ENCODE measurements at places on chromosomes 7 and 10.

DNA sequence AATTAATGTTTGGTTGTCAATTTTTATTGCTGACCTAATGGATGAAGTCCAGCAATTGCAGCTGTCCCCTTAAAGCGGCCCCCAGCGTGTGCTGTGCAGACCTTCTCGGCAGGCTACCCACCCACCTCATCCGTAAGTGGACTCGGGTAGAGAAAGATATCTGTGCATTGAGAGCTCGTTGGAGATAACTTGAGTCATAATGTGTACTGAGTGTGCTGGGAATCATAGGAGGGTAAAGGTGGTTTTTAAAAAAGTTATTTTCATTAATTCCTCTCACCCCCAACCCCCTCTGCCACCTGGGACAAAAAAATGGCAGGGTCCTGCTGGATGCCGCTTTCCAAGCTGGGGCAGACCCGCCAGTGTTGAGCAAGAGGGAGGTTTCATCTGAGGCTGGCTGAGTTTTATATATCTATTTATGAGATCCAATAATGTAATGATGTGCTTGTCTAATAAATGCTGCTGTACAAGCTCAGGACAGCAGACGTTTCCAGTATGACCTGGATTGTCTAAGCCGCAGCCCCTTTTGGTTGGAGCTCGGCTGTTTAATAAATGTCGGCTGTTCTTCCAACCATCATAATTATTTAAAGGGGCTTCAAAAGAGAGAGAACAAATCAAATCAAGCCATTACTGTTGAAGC, 119.1 kb downstream of the NKX6-2 start:
- H3K36me3 ChIP-seq, result no peaks in the 10 kb centered on the region
- no peaks in the 10 kb centered on the region for H3K4me1 ChIP-seq
- no peak overlapping the region for H3K4me3 ChIP-seq

DNA sequence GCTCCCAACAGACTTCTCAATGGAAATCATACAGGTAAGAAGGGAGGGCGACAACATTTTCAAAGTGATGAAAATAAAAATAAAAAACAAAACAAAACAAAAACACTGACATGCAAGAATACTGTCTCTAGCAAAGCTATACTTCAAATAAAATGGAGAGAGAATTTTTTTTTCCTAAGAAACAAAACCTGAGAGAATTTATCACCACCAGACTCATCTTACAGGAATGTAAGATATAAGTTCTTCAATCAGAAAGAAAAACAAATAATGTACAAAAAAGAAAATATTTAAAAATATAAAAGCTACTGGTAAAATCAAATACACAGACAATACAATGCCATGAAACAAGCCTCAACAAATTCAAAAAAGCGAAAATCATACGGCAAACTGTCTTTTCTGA, 113.2 kb downstream of the NRBF2 start:
- peaks cover 11% of the 10 kb centered on the region for H3K36me3 ChIP-seq
- H3K4me3 ChIP-seq, result no peak overlapping the region
- H3K4me1 ChIP-seq, result peaks cover 30% of the 10 kb centered on the region
- ATAC-seq, result no peak

DNA sequence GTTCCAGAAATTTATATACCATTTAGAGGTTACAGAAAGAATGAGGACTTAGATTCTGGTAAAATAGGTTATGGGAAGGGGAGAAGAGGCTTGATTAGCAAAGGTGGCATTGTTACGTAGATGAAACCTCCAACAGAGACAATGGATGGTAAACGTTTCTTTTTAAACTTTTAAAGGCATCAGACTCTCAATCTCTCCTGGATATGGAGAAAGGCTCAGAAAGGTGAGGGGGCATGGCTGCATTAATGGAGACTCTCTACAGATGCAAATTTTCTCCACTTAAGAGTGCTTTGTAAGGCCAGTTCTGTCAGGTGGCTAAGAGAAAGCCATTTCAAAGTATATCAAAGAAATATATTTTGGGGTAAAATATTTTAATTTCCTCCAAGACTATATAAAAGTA, 240.9 kb upstream of the PTER start:
- H3K4me3 ChIP-seq, result no peak overlapping the region
- H3K36me3 ChIP-seq, result no peaks in the 10 kb centered on the region
- no peak overlapping the region for H3K27ac ChIP-seq
- H3K4me1 ChIP-seq, result no peaks in the 10 kb centered on the region

GRCh38 chr7:41047789-41048191, 655.1 kb downstream of the INHBA start:
- no peaks in the 10 kb centered on the region for H3K4me1 ChIP-seq
- no peak overlapping the region for H3K4me3 ChIP-seq
- no peak overlapping the region for H3K27ac ChIP-seq
- peak; percentile 37 for ATAC-seq
- no peaks in the 10 kb centered on the region for H3K36me3 ChIP-seq
- no peaks in the 10 kb centered on the region for H3K27me3 ChIP-seq

DNA sequence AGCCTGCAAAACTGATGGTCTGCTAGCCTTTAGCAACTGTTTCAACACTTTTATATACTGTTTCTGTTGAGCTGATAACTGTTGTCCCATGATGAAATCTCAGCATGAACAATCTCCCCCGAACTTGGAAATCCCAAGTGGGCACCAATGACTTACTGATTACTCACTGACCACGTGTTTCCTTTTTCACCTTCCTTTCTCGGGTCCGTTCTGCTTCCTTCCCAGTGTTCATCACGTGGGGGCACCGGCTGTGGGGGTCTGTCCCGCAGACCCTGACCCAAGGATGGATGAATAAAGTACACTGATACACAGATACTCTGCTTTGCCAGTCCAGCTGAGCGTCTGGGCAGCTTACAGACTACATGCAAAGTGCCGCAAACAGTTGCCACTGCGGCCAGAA, 39.0 kb upstream of the RASGEF1A start:
- H3K4me1 ChIP-seq, result peaks cover 19% of the 10 kb centered on the region
- H3K36me3 ChIP-seq, result no peaks in the 10 kb centered on the region
- no peak overlapping the region for H3K27ac ChIP-seq
- H3K27me3 ChIP-seq, result peaks cover 7% of the 10 kb centered on the region

GRCh38 chr10:70286616-70287015, 2.8 kb upstream of the NPFFR1 start:
- no peaks in the 10 kb centered on the region for H3K36me3 ChIP-seq
- no peak overlapping the region for H3K4me3 ChIP-seq
- no peak overlapping the region for H3K27ac ChIP-seq
- peaks cover 10% of the 10 kb centered on the region for H3K4me1 ChIP-seq

- no peaks in the 10 kb centered on the region for H3K4me1 ChIP-seq
- no peak for ATAC-seq
- H3K4me3 ChIP-seq, result no peak overlapping the region
These were observed 29.9 kb downstream of the ADCYAP1R1 start for GRCh38 chr7:31082017-31082416.

GRCh38 chr7:70591643-70592042, 540.3 kb upstream of the GALNT17 start:
- no peak overlapping the region for H3K27ac ChIP-seq
- no peak for ATAC-seq
- no peaks in the 10 kb centered on the region for H3K36me3 ChIP-seq
- H3K4me1 ChIP-seq, result no peaks in the 10 kb centered on the region
- peaks cover 5% of the 10 kb centered on the region for H3K27me3 ChIP-seq
- no peak overlapping the region for H3K4me3 ChIP-seq

DNA sequence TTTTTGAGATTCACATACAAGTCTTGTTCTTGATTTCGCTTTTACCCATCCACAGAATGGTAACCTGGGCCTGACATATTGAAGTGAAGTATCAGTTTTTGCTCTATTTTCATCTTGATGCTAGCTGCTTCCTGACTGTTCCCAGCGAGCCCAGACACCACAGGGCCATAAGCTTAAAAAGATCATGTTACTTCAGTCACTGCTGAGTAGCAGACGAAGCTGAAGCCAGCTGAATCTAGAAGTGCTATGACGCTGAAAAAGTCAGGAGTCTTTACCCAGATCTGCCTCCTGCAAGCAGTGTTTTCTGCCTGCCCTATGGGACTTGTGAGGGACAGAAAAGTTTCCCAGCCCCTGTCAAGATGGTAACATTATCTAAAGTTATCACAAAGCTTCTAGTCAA, 2.7 kb upstream of the PRXL2A start:
- H3K4me1 ChIP-seq, result peaks cover 5% of the 10 kb centered on the region
- no peak overlapping the region for H3K4me3 ChIP-seq
- no peak overlapping the region for H3K27ac ChIP-seq
- no peak for ATAC-seq

- no peaks in the 10 kb centered on the region for H3K27me3 ChIP-seq
- no peaks in the 10 kb centered on the region for H3K4me1 ChIP-seq
- ATAC-seq, result no peak
- no peak overlapping the region for H3K4me3 ChIP-seq
These were observed 46.0 kb upstream of the TCF7L2 start for GRCh38 chr10:112904000-112904399.

DNA sequence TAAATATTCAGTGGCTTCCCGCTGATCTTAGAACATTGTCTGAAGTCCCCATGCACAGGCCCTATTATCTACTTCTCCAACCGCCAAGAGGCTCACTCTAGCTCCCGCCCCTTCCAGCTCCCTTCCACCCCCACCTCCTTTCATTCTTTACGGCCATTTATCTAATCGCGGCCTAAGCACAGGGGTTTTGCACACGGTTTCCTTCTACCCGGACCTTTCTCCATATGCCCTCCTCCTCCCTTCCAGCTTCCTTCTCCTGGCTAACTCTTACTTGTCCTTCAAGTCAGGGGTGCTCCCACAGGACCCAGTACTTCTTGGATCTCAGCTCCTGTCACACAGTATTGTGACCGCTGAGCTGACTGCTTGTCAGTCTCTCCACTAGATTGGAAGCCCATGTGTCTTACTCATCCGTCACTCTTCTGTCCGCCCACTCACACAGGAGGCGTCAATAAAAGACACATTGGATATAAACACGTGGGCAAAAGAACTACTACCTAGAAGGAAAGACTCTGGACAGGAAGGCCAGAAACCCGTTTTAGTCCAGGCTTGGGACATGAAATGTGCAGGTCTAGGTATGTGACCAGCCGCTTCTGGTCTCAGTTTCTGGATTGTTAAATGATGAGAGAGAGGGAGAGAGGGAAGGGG, 20.2 kb upstream of the HPS1 start:
- H3K27me3 ChIP-seq, result no peaks in the 10 kb centered on the region
- peak overlapping the region; percentile 60 for H3K4me3 ChIP-seq
- no peaks in the 10 kb centered on the region for H3K36me3 ChIP-seq
- H3K27ac ChIP-seq, result no peak overlapping the region

DNA sequence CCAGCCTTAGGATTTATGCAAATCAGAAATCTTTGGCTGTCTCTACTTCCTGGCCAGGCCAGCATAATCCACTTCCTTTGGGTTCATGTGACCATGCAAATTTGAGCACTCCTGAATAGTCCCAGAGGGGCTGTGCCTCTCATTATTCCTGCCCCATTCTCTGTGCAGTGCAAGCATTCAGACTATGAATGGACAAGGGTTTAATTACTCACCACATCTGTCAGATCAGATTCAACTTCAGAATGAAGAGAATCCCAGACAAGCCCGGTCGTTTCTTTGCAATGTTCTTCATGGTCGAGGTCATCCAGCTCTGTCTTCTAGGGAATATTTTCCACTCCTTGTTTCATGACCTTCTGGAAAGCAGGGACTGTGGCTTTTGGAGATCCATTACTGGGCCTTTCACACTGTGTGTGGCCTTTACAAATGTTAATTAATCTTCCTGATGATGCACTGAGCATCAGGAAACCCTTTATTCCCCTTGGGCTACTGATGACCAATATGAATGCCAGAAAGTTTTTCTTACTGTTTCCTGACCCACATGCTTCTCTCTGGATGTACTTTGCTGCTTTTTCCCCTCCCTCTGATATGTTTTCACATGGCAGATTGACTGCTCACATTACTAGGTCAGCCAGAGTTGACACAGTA, 217.6 kb upstream of the TCF7L2 start:
- H3K4me1 ChIP-seq, result no peaks in the 10 kb centered on the region
- H3K27me3 ChIP-seq, result no peaks in the 10 kb centered on the region
- H3K4me3 ChIP-seq, result no peak overlapping the region
- no peak for ATAC-seq

GRCh38 chr10:1644191-1644711, 93.1 kb downstream of the ADARB2 start:
- no peaks in the 10 kb centered on the region for H3K36me3 ChIP-seq
- H3K4me3 ChIP-seq, result no peak overlapping the region
- no peaks in the 10 kb centered on the region for H3K4me1 ChIP-seq
- no peak overlapping the region for H3K27ac ChIP-seq
- peaks cover 45% of the 10 kb centered on the region for H3K27me3 ChIP-seq

GRCh38 chr10:106360870-106361269, 803.6 kb downstream of the SORCS1 start:
- ATAC-seq, result no peak
- no peaks in the 10 kb centered on the region for H3K27me3 ChIP-seq
- H3K27ac ChIP-seq, result no peak overlapping the region
- H3K4me3 ChIP-seq, result no peak overlapping the region
- no peaks in the 10 kb centered on the region for H3K36me3 ChIP-seq

GRCh38 chr7:123548406-123548805, 9.2 kb downstream of the NDUFA5 start:
- no peaks in the 10 kb centered on the region for H3K27me3 ChIP-seq
- H3K27ac ChIP-seq, result no peak overlapping the region
- no peak for ATAC-seq
- no peaks in the 10 kb centered on the region for H3K36me3 ChIP-seq
- no peak overlapping the region for H3K4me3 ChIP-seq

DNA sequence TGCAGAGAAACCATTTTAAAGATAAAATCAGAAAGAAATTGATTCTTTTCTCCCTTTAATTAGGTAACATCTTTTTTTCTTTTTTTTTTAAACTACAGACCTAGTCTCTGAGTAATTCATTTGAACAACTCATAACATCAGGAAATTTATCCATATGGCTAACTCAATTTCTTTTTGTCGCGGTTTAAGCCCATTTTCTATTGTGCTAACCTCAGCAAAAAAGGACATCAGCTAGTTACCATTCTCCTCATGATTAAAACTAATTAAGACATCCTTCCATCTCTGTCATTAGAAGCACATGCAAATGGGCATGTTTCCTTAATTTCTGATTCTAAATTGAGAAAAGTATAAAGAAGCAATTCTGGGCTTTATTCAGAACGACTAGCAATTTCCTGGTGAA, 57.8 kb downstream of the ANK3 start:
- no peak overlapping the region for H3K4me3 ChIP-seq
- ATAC-seq, result no peak
- no peaks in the 10 kb centered on the region for H3K27me3 ChIP-seq

DNA sequence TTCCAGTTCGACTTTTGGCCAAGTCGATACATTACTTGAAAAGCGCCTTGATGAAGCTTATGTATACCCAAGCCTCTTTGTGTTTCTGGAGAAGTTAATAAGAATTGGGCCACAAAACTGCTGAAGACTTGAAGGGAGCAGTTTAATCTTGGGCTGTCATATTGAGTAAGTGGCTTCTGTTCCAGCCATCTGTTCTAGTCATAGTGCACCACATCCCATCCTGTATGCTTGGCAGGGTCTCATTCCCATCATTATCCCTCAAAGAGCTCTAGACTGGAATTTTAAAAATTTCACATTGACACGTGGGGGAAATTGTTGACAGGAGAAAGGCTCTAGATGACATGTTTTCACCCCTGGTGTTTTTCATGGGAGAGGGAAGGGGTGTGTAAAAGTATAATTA, 196.6 kb upstream of the PLPP4 start:
- H3K36me3 ChIP-seq, result no peaks in the 10 kb centered on the region
- no peak overlapping the region for H3K4me3 ChIP-seq
- no peak for ATAC-seq
- H3K27me3 ChIP-seq, result no peaks in the 10 kb centered on the region

All from gastroesophageal sphincter (tissue), 4 donors.